Right renal cortex interstitium (tissue), 3 donors: ENCODE measurements at places on chromosomes 5 and 9.

GRCh38 chr9:38737246-38737645, 17.3 kb upstream of the FAM240B start:
- DNase-seq, result no peak

GRCh38 chr9:134571946-134572917, 69.4 kb upstream of the COL5A1 start:
- DNase-seq, result no peak

DNA sequence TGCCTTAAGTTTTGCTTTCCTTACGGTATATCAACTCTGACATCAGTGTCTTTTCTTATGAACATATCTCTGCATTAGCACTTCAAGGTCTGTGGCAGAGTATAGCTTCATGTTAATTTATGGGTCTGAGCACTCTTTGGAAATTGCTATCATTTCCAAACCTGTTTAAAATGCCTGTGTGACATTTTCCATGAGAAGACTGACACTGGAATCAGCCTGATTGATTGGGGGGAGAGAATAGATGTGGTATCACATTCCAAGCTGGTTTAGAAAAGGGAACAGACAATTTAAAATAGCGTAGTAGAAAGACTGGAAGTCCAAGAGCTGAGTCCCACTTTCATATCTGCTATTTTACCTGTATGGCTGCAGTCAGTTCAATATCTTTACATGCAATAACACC, 272.1 kb upstream of the CDH10 start:
- no peak for DNase-seq

DNA sequence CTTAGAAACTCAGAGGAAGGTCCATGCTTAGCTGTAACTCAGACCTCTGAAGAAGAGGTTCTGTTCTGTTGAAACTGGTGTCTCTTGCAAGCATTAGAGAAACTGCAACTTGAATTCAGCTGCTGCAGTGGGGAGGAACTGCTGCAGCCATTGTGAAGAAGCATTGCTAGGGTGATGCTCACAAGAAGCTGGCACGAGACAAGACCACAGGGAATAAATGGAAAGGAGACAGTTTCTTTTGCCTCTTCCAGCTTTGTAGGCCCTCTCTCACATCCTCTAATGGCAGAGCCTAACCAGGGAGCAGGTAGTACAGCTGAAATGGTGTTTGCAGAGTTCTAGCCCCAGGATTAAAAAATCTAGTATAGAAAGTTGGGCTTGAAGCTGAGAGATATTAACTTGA, 148.0 kb upstream of the DMAC1 start:
- DNase-seq, result no peak

- DNase-seq, result no peak
Observed at GRCh38 chr5:91302305-91302704, 80.8 kb downstream of the ARRDC3 start.

DNA sequence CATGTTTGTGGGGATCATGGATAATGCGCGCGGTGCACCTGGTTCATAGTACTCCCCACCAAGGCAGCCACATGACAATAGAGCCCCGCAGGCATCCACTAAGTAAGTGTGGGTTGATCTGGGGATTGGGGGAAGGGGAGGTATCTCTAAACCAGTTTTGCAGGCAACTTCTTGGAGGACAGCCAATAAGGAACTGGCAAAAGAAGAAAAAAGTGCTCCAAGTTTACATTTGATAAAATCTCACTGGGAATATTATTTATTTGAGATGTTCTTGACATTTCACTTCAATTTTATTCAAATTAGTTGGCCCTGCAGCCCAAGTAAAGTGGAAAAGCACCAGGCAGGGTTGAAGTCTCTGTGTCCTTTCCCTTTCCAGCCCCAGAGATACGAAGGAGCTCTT, 8.5 kb downstream of the FBP1 start:
- DNase-seq, result no peak

DNA sequence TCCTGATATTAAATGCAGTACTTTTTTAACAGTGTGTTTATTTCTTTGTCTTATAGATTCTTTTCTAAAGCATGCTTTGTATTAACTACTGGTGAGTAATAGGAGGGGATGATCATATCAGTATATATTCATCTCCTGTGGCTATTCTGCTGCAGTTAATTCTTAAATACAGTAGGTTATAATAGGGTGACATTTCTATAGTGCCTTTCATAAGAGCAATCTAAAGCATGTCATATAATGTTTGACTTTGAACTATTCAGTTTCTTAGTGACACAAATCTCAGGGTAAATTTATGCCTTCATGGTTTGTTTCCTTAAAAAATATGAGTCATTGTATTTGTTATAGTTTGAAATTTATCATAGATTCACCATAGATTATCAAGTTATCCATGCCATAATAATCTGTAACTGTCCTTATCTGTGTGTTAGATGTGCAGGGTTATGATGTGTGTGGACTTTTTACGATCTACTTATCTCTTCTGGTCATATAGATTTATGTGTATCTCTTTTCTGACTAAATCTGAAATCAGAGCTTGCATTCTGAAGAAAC, 1019.5 kb downstream of the NR2F1-AS1 start:
- DNase-seq, result no peak

GRCh38 chr5:137199201-137199600, 299.9 kb downstream of the SPOCK1 start:
- DNase-seq, result no peak

- no peak for DNase-seq
Observed at GRCh38 chr5:4563400-4563799, 576.7 kb upstream of the ADAMTS16 start.

- peak; percentile 43 for DNase-seq
Observed at GRCh38 chr5:137563646-137564397, 64.7 kb upstream of the SPOCK1 start.

DNA sequence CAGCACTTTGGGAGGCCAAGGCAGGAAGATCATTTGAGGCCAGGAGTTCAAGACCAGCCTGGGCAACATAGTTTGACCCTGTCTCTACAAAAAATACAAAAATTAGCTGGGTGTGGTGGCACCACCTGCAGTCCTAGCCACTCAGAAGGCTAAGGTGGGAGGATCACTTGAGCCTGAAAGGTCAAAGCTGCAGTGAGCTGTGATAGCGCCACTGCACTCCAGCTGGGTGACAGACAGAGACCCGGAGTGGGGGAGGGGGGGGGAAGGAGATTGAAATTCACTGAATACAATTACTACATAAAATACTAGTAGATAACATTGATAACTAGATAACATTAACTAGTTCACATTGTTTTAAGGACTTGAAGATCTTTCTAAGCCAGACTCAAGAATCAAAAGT, 345.6 kb downstream of the BNC2 start:
- DNase-seq, result no peak

DNA sequence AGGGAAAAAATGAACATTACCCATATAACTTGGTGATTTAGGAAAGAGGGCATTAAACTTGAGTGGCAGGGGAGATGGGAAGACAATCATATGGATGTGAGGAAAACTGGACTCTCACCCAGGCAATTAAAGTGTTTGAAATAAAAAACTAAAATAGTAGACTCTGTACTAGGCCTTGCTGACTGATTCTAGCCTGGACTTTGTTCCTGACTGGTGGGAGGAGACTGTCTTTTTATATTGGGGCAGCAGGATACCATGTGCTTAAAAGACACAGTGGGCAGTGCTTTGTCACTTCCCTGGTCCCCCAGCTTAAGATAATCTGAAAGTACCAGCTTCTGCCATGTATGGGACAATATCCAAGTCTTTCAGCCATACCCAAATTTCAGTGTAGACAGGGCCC, 107.0 kb downstream of the ACTL7B start:
- DNase-seq, result no peak

DNA sequence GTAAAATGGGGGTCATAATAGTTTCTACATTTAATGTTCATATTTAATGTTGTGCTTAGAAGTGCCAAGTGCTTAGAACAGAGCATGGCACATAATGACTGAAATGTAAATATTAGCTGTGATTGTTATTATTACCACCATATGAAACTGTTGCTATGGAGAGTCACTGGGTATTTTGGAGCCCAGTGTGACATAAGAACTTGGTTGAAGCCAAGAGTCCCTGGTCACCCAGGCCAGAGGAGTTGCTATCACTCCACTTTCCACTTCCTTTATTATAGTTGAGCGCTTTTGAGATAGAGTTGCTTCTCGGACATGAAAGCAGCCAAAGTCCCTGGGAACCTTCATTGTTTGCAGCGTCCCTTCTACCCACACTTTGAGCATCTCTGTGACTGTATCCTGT, 77.1 kb downstream of the MAP1B start:
- DNase-seq, result no peak

DNA sequence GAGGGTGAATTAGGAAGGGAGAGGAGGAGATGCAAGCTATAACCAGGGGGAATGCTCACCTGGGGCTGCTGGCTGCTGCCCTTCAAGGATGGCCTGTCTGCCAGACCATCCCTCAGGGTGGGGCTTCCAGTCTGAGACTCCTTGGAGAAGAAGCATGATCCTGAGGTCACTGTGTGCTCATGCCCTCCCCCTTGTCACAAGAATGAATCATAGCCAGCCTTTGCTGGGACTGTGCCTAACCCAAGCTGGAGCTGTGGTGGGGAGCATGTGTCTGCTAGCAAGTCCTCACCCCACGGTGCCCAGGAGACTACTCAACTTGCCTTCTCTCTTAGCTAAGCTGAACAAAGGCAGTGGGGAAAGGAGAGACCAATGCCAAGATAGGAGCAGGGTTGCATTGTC, 463.6 kb downstream of the SPOCK1 start:
- DNase-seq, result no peak
